ENCODE measurements at places on chromosomes 12 and 14.
A peak's percentile ranks its signal among the peaks of the same experiment; 100 is the strongest.

GRCh38 chr14:33936391-33936790, 14.5 kb downstream of the EGLN3 start:
- DNase-seq, result no peak

GRCh38 chr12:75720812-75721641, 209.6 kb upstream of the KRR1 start:
- DNase-seq, result no peak

DNA sequence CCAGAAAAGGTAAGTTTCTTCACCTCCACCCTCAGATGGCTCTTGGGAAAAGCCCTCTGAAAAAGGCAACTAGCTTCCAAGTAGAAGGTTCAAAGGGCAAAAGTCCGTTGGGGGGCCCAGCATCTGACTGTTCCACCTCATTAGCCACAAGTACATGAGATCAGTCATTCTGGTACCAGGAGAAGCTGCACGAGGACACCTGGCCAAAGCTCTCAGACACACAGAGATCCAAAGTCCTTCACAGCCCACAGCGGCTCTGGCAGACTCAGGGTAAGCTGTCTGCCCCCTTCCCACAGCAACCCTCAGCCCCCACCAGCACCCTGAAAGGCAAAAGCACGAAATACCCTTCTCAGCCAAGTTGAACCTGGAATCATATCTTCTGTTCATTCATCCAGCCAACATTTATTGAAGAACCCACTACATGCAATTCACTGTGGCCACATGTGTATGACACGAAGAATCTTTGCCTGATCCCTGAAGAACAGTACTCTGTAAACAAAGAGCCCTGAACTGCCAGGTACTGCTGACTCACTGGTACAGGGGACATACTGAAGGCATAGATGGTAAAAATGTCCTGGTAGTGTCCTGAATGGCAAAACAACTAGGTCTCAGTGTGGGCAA, 19.0 kb downstream of the SLC7A7 start:
- DNase-seq, result no peak

DNA sequence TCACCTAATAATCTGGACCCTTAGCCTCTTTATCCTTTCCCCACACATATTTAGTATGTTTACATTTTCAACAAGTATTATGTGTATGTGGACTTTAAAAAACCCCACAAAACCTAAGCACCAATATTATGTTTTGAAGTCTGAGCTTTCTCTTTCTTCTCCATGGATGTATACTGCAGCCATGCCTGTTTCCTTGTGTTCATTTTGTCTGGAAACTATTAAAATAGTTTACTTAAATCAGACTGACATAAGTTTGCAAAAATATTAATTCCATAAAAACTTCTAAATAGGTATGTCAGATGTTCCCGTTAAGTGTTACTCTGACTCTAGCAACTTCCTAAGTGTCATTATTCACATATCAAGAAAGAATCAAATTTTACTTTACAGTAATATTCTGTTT, 2.9 kb downstream of the HIGD1C start:
- no peak for DNase-seq

GRCh38 chr12:93738199-93739058, 61.3 kb downstream of the CRADD start:
- DNase-seq, result no peak

- DNase-seq, result no peak
These were observed 333.0 kb downstream of the CCER1 start for GRCh38 chr12:90621927-90622326.

GRCh38 chr14:62882967-62883366, 162.3 kb downstream of the KCNH5 start:
- DNase-seq, result no peak

DNA sequence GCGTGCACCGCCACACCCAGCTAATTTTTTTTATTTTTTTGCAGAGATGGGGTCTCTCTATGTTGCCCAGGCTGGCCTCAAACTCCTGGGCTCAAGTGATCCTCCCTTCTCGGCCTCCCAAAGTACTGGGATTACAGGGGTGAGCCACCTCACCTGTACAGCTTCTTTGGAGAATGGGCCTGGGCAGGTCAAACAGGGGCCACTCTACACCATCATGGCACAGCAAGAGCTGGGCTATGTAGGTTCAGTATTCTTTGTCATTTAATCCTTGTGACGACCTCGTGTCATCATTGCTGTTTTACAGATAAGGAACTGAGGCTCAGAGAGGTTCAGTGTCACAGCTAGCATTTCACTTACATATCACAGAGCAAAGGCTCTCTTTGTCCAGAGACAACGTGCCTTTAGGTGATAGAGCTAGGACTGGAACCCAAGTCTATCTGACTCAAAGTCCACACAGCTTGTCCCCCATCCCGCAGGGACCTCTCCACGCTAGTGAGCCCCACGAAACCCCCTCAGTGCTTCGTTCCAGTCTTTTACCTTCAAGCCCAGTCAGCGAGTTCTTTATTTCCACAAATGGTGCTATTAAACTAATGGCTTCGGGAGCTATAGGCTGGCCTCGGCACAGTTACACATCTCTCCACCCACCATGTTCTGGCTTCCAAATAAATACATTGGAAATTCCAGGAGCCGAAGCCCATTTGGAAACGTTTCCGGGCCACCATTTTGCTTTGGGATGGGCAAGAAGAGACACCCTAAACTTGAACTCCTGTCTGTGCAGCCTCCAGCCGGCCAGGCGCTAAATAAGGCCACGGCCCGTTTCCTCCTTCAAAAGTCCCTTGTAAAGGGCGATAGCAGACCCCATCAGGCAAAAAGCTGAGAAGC, 660 bp upstream of the MAP1LC3B2 start:
- no peak for DNase-seq

GRCh38 chr12:125194163-125194773, 129.0 kb downstream of the AACS start:
- peak; percentile 33 for DNase-seq

GRCh38 chr12:20404576-20405346, 36.4 kb downstream of the PDE3A start:
- DNase-seq, result no peak

DNA sequence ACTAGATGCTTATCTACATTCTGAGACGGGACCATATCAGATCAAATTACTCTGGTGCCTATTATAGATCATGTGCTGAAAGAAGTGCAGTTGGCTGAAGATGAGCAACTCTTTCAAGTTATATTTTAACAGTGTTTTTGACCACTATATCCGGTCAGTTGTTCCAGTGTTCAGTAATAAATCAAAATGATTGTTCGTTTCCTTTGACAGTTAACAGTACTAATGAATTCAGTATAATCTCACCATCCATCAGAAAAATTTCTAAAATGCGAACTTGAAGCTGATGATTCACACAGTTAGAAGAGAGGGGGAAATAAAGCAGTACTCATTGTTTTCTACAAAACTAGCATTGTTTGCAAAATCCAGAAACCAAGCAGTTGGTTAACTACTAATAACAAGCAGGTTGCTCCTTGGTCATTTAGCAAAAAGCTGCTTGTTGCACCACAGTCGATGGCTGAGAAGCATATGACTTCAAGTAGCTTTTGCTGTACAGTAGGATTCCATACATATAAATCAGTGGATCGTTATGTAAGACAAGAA, 2.3 kb downstream of the RPS6KA5 start:
- no peak for DNase-seq

Data from NCI-H510A (cell line).